NCI-H1417 treated with DMSO at 0.1 percent for 48 hours (cell line): ENCODE measurements at places on chromosomes 2 and 18.
A peak's percentile ranks its signal among the peaks of the same experiment; 100 is the strongest.

DNA sequence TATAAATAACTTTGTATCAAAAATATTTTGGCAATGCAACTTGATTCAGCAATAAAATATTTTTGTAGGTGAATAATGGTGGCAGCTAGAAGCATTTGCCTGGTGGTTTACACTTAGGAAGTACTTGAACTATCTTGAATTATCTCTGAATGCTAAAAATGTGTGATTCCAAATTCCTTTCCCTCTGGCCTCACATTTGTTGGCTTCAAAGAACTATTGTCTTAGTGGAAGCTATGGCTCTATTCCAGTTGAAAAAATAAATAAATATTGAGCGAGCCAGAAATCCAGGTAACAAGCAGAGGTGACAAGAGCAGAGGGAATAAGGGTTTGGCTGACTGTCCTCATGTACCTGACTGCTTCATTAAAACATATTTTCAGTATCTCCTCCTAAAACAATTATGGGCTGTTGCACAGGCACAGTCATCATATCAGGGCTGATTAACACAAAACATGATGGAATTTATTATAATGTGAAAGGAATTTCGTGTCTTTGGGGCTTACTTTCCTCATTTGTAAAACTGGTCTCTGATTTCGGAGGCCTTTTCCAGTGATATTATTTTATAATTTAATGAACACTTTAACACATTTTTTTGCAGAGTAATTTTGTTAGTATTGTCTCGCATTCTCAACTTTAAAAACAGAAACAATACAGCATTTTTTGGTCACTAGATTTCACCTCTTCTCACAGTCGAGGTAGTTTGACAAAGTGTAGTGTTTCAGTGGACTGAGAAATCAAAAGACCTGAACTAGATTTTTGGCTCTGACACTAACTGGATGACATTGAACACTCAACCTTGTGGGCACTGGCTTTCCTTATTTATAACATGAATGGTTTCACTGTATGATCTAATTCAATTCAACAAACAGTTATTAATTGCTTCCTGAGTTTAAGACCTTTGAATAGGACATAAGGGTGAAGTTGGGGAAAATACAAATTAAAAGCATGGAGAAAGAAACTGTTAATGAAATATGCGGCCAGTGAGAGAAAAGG is 7.8 kb upstream of the CAVIN2 start:
- DNase-seq, result no peak

- no peak for DNase-seq
Measured at GRCh38 chr2:60559880-60560279, 6.4 kb upstream of the BCL11A start.

DNA sequence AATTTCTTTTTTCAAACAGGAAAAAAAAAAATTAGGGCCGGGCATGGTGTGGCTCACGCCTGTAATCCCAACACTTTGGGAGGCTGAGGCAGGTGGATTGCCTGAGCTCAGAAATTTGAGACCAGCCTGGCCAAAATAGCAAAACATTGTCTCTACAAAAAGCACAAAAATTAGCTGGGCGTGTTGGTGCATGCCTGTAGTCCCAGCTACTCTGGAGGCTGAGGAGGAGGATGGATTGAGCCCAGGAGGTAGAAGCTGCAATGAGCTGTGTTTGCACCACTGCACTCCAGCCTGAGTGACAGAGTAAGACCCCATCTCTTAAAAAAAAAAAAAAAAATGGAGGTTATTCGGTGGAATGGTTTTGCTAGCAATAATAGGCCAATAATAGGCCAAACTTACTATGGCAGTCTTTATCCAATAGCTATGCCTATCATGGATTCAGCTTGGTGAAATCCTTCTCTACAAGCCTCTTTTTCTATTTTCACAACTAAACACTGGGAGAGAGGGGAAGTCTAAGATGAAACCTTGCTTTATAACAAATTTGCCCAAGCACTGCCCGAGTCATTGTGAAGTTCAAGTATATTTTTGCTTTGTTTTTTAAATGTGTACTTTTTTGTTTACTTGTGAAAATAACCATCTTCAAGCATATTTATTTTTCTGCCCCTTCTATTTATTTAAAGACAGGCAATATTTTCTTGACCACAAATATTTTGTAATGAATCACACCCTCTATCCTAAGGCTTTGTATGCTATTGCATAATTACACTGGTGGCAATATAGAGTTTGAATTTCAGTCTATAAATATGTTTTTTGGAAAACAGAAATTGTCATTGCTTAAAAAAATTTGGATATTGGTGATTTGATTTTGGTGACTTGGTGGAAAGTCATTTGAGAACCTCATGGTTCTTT is 20.0 kb upstream of the KYNU start:
- DNase-seq, result no peak

GRCh38 chr18:11747731-11748130 is 58.7 kb downstream of the GNAL start:
- no peak for DNase-seq

DNA sequence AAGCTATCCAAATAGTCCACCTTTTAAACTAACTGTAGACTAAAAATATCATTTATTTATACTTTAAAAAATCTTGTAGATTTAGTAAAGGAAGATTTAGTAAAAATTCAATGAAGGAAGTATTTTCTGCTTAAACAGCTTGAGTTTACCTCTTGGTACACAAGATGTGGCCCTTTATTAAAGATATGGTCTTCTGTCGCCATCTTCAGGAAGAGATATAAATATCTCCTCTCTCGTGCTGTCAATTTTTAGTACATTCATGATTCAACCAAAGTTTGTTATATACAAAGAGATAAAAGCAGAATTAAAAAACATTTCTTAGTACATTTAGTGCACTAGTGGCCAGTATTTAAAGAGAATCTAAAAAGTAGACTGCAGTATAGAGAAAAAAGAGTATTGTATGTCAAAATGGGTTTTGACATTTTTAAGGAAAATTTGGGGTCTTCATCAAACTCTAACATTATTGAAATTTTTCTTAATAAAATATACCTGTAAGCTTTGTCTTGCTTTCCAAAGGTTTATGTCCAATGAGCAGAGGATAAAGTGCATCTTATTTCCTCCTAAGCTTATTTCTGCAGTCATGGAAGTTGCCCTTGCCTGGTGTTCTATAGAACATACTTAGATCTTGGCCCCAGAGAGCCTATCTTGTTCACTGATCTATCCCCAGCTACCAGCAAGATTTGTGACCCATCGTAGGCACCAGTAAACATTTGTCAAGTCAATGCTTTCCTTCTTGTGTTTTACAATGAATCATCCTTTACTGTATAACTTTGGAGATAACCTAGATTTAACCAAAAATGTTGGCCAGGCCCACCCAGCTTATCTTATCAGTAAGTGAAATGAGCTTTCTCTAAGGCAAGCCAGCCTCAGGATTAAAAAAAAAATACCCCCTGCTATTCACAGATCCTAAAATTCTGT is 18.5 kb upstream of the EML6 start:
- DNase-seq, result peak; percentile 8

DNA sequence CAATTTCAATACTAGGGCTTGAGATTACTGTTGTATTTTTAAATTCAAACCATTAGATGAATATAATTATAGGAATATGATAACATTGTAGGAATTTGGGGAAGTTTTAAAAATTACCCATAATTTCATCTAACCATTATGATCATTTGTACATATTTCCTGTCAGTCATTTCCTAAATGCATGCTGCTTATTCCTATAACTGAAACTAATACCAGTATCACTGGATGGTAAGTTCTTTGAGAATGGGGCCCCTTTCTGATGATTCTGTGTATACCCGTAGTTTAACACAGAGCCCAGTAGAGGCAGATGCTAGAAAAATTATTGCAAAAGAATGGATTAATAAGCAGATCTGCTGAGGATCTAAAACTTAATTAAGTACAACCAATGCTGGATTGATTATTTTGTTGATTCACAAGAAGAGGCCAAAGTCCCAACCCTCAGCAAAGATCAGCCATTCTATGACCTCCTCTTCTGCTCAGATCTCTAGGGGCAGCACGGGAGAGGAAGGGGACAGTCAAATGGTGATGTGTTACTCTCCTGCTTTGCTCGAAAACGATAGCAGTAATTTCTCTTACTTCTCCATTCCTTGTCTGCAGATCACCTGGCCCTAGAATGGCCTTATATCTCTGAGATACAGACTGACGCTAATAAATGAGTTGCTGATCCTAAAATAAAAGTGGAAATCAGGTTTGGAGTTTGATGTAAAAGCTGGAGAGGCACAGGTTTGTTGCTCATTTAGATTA is 69.5 kb upstream of the PELI1 start:
- DNase-seq, result no peak

GRCh38 chr2:161386228-161386824 is 29.8 kb upstream of the TBR1 start:
- DNase-seq, result no peak

GRCh38 chr18:59861009-59861408 is 38.8 kb upstream of the PMAIP1 start:
- no peak for DNase-seq

- DNase-seq, result no peak
Measured at GRCh38 chr2:127072970-127073369, 34.0 kb downstream of the BIN1 start.

DNA sequence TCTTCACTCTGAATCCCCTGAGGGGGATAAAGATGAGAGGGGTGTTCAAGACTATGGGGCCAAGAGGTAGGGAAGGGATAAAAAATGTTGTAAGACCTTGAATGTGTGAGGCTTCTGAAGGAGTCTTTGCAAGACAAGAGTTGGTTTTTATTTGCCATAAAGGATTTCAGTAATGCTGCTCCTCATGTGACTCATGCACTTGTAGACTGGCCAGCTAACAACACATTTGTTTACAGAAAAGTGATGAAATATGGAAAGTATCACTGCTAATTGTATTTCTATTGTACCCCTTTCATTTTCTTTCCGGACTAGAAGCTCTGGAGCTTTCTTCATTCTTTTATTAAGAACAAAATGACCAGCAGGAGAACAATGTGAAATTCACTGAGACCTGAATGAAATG is 782.1 kb downstream of the EPHA4 start:
- no peak for DNase-seq
